NCI-H1092 (cell line): ENCODE measurements at places on chromosomes 3 and 15.

DNA sequence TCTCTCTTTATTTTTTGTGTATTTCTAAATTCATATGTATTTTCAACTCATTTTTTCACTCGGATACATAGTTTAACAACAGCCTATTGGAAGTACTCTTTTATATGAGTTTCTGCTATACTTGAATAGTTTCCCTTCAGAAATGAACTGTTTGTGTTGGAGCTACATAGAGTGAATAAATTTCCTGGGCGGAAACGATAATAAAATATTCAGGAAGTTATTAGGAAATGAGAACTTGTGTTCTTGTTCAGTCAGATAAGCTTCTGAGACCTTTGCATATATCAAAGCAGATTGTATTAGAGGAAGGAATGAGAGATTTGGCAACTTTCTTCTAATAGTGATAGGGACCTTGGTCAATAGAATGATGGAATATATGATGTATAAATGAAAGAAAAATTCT lies 27.3 kb downstream of the NEO1 start:
- DNase-seq = no peak

DNA sequence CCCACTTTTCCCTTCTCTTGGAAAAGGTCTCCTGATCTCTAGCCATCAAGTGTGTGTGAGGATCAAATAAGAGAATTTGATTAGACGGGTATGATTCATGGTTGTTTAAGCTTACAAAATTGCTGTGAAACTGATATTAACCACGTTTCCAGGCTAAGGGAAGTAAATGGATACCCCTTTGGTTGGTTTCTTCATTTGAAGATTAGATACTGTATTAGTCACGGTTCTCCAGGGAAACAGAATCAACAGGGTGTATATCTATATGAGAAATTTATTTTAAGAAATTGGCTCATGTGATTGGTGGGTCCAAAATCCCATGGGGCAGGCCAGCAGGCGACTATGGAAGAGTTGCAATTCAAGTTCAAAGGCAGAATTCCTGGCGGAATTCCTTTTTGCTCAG lies 112.7 kb upstream of the SELENOK start:
- DNase-seq = no peak

- DNase-seq = no peak
Observed at GRCh38 chr3:11558002-11558401, 85.7 kb downstream of the VGLL4 start.

GRCh38 chr3:73786321-73786807 lies 161.6 kb upstream of the PDZRN3 start:
- no peak for DNase-seq

DNA sequence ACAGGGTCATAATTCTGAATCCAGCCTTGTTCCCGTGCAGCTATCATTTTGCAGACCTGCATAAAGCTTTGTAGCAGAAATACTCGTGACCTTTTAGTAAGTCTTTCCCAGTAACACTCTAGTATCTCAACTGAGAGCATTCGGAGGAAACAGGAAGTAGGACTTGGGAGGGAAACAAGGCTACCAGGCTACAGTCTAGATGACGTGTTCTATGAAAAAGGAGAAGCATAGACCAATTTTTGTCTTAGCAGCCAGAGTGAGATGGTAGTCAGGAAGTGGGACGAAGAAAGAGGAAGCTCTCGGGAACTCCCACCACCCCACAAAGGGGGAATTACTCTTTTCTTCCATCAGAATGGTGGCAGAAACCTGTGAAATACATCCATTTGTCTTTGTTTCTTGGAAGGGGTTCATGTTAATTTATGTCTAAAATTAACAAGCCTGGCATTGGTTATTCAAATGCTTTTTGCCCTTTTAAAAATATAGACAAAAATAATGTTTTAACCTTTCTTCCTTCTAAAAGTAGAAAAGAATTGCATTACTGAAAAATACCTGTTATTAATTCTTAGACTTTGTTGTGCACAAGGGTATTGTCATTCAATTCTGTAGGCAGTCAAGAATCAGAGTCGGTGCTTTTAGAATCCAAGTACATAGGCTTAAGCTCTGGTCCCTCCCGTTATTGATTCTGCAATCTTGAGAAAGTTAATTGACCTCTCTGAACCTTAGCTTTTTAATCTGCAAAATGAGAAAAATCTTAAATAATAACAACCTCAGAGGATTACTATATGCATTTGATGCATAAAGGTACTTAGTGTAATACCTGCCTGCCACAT lies 1.6 kb upstream of the SUCNR1 start:
- no peak for DNase-seq

DNA sequence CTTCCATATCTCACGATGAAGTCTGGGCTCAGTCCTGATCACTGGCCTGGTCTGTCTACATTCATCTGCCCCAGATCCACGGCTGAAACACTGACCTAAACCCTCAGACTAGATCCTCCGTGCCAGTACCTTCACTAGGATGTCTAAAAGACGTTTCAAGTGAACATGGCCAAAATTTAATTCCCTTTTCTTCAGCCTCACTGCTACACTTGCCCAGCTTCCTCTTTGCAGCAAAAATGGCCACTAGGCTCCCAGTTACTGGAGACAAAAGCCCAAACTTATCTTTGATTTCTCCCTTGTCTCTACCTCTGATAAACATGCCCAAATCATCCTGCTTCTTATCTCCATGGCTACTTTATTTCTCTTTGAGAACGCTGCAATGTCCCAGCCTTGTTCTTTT lies 1.7 kb downstream of the RASSF1 start:
- no peak for DNase-seq

DNA sequence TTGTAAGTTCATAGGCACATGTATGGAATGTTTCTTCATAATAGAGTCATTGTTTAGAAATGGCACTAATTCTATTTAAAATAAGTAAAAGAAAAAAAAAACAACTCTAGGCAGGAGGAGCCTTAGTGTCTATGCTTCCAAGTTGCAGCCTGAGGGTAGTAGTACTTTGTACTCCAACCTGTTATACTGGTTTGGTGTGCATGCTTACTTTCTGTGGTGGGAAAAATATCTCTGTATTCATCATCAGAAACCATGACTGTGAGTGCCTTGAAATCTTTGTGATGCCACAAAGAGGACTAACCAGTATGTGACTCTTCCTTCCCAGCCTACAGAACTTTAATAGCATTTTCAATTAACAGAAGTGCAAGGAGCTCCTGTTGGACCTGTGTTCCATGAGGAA lies 4.4 kb downstream of the NAALADL2 start:
- no peak for DNase-seq

- DNase-seq = no peak
Observed at GRCh38 chr15:38714309-38715072, 149.9 kb upstream of the RASGRP1 start.

DNA sequence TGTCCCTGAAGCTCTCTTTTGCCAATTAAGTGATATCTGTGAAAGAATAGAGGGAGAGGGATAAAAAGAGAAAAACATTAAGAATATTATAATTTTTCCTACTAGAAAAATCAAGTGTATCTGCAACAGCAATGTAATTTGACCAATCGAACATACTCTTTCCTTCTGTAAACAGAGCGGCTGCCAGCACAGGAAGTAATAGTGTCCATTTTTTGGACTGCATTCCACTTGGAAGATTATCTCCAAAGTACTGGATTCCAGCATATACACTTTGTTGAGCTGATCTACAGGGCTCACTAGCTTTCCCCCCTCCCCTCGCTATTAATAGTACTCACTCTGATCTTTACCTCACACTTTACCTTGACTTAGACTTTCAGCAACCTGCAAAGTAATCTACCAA lies 90.4 kb downstream of the SUCLG2 start:
- no peak for DNase-seq

DNA sequence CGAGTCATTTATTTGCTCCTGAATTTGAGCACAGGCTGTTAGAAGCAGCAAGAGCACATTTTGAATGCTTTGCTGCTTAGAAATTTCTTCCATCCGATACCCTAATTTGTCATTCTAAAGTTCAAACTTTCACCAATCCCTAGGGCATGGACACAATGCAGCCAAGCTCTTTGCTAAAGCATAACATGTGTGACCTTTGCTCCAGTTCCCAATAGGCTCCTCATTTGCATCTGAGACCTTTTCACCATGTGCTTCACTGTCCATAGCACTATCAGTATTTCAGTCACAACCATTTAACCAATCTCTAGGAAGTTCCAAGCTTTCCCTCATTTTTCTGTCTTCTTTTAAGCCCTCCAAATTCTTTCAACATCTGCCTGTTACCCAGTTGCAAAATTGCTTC lies 1333.1 kb downstream of the SI start:
- no peak for DNase-seq

DNA sequence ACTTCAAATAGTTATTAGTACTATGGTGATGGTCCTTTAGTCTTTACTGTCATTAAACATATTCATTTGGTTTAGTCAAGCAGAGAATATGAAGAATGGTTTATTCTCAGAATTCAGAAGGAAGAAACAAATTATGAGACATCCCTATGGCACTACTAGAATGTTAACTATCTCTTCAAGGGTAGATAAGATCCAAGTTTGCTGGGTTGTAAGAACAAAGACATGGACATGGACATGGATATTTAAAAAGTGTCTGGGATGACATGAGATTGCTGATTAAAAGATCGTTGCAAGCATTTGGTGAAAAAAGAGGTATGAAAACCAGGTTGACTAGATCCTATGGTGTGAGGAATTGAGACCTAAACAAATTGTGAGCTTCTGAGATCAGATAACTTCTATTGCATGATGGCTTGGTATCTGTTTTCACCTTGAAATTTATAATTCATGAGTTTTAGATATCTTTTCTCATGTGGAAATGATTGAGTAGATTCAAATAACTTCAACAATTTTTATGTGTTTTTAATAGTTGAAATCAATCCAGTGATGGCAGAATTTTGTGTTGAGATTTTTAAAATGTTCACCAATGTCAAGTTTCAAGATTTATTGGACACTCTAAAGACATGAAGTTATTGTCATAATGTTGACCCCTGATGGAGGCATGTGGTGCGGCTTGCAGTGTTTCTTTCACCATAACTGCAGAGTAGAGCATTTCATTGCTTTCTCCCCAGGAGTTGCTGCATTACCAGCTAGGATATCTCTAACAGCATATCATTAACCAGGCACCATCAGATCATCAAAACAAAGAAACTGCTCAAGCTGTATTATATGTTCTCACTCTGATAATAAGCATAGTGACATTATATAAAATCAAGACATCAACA lies 72.6 kb downstream of the NAALADL2 start:
- no peak for DNase-seq

DNA sequence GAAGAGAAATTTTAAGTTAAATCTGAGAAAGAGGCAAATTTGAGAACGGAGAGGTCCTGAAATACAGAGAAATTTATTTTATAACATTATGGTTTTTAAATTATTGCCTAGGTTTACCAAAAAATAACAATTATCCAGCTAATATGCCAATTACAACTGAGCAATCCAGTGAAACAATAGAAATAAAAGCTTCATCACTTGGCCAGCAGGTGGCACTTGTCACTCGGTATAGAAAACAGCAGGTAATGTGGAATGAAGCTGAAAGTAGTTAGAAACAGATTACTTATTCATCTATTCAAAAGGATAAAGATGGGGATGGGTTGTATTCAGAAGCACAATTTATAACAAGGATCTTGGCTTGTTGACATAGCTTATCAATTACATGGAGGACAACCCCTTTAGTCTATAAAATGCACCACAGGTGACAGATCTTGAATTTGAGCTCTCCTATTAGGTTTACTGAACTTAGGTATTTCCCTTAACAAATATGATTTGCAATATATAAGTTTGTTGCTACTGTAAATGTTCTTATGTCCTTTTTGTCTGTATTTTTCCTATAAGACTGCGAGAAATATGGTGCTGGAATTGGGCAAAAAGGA lies 70.1 kb upstream of the GUCA1C start:
- peak; percentile 14 for DNase-seq

DNA sequence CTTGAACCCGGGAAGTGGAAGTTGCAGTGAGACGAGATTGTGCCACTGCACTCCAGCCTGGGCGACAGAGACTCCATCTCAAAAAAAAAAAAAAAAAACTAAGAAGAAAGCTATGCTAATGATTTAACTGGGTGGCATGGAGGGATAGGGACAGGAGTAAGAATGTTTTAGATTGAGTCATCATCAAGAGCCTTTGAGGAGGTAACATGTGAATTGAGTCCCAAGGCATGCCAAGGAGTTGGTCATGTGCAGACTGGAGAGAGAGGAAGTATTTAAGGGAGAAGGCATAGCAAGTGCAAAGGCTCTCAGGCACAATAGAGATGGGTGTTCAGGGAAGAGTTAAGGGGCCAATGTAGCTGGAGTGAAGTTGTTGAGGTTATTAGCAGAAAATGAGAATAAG lies 9.1 kb downstream of the BNC1 start:
- no peak for DNase-seq

GRCh38 chr3:30749230-30749629 lies 142.8 kb downstream of the TGFBR2 start:
- no peak for DNase-seq

DNA sequence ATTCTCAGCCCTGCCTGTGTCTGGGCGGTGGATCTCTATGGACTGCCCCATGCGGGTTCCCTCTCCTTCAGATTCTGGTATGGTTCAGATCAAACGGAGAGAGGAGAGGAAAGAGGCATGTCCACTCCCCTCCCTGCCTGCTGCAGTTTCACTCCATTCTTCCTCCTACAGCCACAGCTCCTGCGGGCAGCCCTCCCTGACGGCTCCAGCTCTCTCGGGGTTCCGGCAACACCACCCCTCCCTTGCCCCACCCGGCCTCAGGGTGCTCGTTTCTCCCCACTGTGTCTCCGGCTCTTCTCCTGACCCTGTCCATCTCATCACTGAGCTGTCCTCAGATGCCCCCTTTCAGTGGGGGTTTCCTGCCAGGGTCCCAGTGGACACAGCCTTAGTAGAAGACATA lies 13.9 kb downstream of the TRH start:
- no peak for DNase-seq

DNA sequence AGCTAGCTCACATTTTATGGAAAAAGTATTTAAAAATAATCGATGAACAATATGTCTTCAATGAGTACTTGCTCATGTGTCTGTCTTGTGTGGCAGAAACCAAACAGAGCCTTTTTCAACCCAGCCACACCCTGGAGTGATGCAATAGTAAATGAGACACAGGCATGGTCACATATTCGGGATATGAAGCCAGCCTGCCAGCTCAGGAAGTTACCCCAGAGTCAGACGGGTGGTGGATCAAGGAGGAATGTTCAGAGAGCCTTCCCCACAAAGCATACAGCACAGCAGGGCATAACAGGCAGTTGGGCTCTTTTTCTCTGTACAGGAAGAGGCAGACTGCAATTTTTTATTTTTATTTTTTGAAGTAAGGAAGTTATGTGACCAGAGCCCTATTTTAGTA lies 27.3 kb downstream of the LARP6 start:
- no peak for DNase-seq

- DNase-seq = no peak
Observed at GRCh38 chr3:8324747-8325146, 176.9 kb upstream of the LMCD1 start.
